T-helper 17 cell (primary cell): ENCODE measurements at places on chromosomes 5 and 9. TPM values are rescaled to one million over a fixed set of nuclear protein-coding genes. Genes with fewer than 3 reads are reported as not detected.

- peaks cover 33% of the 10 kb centered on the region for H3K27me3 ChIP-seq
- H3K27ac ChIP-seq = no peak overlapping the region
- H3K36me3 ChIP-seq = no peaks in the 10 kb centered on the region
- no peak overlapping the region for H3K4me3 ChIP-seq
- H3K4me1 ChIP-seq = no peaks in the 10 kb centered on the region
Measured at GRCh38 chr5:57725658-57726504, 243.3 kb upstream of the ACTBL2 start.

DNA sequence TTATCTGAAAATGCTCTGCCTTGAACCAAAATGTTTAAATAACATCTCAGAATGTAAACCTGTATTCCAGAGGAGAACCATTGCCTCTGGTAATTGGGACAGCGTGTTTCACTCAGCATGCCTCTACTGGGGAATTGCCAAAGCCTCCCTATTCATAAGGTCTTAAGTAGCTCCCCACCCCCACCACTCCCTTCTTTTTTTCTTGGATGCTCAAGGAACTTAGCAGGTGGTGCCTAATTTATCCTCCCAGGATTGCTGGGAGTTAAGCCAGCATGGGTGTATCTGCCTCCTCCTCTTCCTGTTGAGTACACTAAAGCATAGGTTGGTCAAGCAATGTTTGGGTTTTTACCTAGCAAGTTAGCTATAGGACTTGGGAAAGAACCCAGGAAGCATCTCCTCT is 220.2 kb downstream of the DMAC1 start:
- DNase-seq = no peak
- H3K27ac ChIP-seq = no peak overlapping the region
- H3K4me3 ChIP-seq = no peak overlapping the region

The ARSI gene
- total RNA-seq = not detected

GRCh38 chr9:101618698-101619097 is 23.9 kb upstream of the PPP3R2 start:
- H3K27me3 ChIP-seq = peaks cover 12% of the 10 kb centered on the region
- H3K36me3 ChIP-seq = no peaks in the 10 kb centered on the region
- H3K4me1 ChIP-seq = no peaks in the 10 kb centered on the region
- H3K27ac ChIP-seq = no peak overlapping the region
- no peak overlapping the region for H3K4me3 ChIP-seq

GRCh38 chr9:137213160-137214060 is 7.9 kb downstream of the NDOR1 start:
- no peak overlapping the region for H3K27ac ChIP-seq
- no peaks in the 10 kb centered on the region for H3K36me3 ChIP-seq
- no peak overlapping the region for H3K4me3 ChIP-seq

DNA sequence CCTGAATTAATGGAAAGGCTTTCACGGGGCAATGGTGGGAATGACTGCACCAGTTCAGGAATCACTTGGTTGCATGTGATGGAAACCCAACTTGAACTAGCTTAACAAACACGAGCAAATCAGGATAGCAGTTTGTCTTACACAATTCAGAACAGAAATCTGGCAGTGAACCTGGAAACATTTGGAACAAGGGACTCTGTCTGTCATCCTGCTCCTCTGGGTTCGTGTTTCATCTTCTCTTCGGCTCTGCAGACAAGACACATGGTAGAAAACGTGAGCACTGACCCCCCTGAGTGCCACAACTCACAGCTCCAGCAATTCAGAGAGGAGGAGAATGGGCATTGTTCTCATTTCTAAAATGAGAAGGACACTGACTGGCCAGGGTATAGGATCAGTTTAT is 218.1 kb upstream of the NREP start:
- H3K4me1 ChIP-seq = no peaks in the 10 kb centered on the region
- H3K27me3 ChIP-seq = peaks cover 11% of the 10 kb centered on the region
- H3K27ac ChIP-seq = no peak overlapping the region
- H3K4me3 ChIP-seq = no peak overlapping the region
- DNase-seq = no peak

The GABRG2 gene
- not detected for total RNA-seq

GRCh38 chr9:81077572-81077971 is 611.8 kb downstream of the TLE1 start:
- no peaks in the 10 kb centered on the region for H3K36me3 ChIP-seq
- no peaks in the 10 kb centered on the region for H3K4me1 ChIP-seq
- H3K27ac ChIP-seq = no peak overlapping the region
- no peaks in the 10 kb centered on the region for H3K27me3 ChIP-seq

The HMHB1 gene
- total RNA-seq = not detected

The PCDHB16 gene
- not detected for total RNA-seq

The FBP1 gene
- total RNA-seq = 3.7 TPM

The APC gene
- total RNA-seq = 33.2 TPM
